ENCODE measurements at places on chromosomes 7 and 10. TPM values are rescaled to one million over a fixed set of nuclear protein-coding genes. Genes with fewer than 3 reads are reported as not detected.

The TBX20 gene
- 121 TPM for total RNA-seq

DNA sequence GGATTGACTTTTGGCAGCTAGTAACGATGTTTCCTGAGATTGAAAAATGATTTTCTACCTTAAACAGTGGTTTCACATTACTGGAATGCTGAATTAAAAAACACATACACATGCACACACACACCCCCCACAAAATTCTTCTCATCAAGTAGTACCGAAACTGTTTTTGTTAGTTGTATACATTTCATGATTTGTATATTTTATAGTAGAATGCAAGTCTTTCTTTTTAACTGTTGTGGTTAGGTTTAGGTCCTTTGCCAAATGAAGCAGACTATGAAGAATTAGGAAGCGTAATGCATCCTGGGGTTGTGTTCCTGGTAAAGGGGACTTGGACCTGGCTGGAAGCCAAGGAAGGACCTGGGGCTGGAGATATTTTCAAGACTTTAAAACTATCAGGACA is 505.8 kb downstream of the SUGCT start:
- H3K27me3 ChIP-seq = no peaks in the 10 kb centered on the region
- no peaks in the 10 kb centered on the region for H3K36me3 ChIP-seq
- no peak for DNase-seq

DNA sequence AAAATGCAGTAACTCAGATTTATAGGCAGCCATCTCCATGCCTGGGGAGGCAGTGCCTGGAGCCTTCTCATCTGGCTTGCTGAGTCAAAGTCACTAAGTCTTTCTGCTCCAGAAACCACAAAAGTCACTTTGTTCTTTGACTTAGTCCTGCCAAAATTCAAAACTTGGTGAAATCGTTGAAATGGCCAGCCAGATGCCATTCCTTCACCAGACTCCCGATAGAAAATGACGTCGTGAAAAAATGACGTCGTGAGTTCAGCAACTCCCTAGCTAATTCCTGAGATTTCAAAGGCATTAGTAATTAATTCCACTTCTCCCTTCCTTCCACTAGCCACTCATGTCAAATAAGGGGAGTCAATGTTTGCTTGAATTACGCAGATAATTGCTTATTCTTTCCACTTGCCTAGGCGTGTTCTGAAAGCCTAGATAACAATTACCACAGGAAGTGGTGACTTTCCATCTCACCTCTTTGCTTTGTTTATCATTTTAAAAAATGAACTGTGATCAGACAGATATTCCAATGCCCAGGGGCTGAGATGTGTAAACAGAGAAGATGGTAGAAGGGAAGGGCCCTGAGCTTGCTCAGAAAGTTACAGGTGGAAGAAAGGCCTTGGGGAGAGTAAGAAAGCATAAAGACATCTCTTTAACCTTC is 48.5 kb upstream of the OSBPL3 start:
- DNase-seq = no peak
- H3K4me1 ChIP-seq = peaks cover 30% of the 10 kb centered on the region
- H3K27me3 ChIP-seq = no peaks in the 10 kb centered on the region
- H3K27ac ChIP-seq = no peak overlapping the region

GRCh38 chr10:58747687-58748086 is 235.0 kb downstream of the BICC1 start:
- no peak overlapping the region for H3K4me3 ChIP-seq
- DNase-seq = no peak
- no peaks in the 10 kb centered on the region for H3K36me3 ChIP-seq
- peaks cover 5% of the 10 kb centered on the region for H3K4me1 ChIP-seq

GRCh38 chr7:131945957-131946544 is 389.6 kb upstream of the PODXL start:
- peaks cover 47% of the 10 kb centered on the region for H3K27me3 ChIP-seq
- H3K4me3 ChIP-seq = peak overlapping the region; percentile 25
- no peak overlapping the region for H3K27ac ChIP-seq

DNA sequence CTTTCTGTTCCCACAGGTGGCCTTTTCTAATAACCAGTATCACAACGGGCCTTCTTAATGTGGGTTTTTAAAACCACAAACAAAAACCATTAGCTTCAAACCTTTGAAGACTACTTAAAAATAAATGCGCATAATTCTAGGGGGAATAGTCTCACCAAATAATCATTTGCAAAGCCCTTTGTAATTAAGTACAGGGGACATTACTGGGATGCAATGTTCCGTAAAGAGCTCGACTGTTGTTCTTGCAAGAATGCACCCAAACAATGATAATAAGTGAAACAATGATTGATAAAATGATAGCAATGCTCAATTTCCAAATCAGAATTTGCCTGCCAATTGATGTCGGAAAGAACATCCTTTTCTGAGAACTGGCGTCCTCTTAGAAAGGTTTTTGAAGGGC is 589.1 kb upstream of the ADARB2 start:
- H3K4me3 ChIP-seq = no peak overlapping the region
- no peak for DNase-seq
- H3K4me1 ChIP-seq = no peaks in the 10 kb centered on the region
- no peak overlapping the region for H3K27ac ChIP-seq
- no peaks in the 10 kb centered on the region for H3K36me3 ChIP-seq

DNA sequence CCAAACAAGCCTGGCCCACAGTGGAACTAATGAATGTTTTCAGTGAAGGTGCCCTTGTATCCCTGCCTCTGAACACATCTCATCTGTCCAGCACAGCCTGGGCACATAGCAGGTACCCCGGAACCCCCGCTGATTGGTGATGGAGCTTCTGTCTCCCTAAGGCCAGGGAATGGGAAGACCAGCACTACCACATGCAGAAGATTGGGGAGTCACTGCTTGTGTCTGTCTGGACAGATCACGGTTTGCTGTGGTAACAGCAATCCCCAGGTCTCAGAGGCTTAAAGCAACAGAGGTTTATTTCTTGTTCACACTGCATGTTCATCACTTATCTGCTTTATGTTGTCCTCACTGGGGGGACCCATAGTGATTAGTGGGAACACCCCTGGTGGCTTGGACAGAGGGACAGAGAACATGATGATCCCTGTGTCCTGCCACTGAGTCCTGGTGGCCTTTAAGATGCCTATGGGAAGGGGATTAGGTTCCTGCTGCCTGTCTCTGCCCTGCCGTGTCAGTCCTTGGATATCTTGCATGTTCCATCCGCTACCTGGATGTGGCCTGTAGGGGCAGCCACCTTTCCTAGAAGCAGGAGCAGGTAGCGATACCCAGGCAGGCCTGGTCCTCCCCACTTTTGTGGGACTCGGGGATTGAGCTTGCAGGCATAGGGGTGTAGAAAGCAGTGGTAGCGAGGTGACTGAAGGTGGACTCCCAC is 3.6 kb downstream of the TSPAN14 start:
- peaks cover 86% of the 10 kb centered on the region for H3K4me1 ChIP-seq
- no peaks in the 10 kb centered on the region for H3K27me3 ChIP-seq
- peak overlapping the region; percentile 73 for H3K27ac ChIP-seq
- peaks cover 4% of the 10 kb centered on the region for H3K36me3 ChIP-seq
- no peak for DNase-seq

DNA sequence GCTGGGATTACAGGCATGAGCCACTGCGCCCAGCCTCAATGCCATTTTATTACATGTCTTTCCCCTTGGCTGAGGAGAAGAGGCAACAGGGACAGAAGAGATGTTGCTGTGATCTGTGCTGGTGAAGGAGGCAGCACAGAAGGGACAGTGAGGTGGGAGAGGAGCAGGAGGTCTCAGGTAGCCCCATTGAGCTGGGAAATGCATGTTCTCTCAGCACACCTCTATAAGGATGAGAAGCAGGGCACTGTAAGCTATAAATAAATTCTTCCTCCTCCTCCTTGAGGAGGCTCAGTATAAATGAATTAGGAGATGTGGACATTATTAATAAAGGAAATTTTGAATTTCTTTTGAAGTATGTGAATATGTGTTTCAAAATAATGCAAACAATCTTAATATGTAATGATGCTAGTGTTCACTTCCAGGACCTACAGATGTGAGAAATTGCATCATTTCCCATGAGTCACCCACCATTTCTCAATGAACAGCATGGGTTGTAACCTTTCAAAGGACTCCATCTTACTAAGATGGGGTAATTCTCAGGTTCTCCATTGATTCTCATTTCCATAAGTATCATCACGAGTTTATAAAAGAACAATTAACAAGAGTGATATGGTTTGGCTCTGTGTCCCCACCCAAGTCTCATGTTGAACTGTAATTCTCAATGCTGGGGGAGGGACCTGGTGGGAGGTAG is 88.9 kb upstream of the ODAD2 start:
- DNase-seq = no peak
- H3K4me3 ChIP-seq = no peak overlapping the region
- H3K27me3 ChIP-seq = no peaks in the 10 kb centered on the region
- no peaks in the 10 kb centered on the region for H3K36me3 ChIP-seq
- H3K4me1 ChIP-seq = no peaks in the 10 kb centered on the region

DNA sequence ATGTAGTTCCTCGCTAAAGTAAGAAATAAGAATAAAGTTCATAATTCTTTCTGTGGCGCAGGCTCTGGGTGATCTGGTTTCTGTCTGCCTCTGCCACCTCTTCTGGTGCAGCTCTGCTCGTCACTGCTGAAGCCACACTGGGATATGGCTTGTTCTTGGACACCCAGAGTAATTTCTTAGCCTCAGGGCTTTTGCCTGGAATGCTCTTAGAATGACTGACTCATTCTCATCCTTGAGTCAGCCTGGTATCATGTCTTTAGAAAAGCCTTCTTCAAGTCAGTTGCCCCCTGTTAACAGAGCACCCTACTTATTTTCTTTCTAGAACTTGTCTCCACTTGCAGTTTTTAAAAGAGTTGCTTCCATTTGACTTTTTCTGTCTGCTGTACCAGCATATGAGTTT is 2.0 kb downstream of the ZSCAN25 start:
- peaks cover 12% of the 10 kb centered on the region for H3K4me1 ChIP-seq
- no peak overlapping the region for H3K27ac ChIP-seq
- peaks cover 55% of the 10 kb centered on the region for H3K36me3 ChIP-seq
- no peaks in the 10 kb centered on the region for H3K27me3 ChIP-seq

The LRRC4 gene
- total RNA-seq = 3.1 TPM

DNA sequence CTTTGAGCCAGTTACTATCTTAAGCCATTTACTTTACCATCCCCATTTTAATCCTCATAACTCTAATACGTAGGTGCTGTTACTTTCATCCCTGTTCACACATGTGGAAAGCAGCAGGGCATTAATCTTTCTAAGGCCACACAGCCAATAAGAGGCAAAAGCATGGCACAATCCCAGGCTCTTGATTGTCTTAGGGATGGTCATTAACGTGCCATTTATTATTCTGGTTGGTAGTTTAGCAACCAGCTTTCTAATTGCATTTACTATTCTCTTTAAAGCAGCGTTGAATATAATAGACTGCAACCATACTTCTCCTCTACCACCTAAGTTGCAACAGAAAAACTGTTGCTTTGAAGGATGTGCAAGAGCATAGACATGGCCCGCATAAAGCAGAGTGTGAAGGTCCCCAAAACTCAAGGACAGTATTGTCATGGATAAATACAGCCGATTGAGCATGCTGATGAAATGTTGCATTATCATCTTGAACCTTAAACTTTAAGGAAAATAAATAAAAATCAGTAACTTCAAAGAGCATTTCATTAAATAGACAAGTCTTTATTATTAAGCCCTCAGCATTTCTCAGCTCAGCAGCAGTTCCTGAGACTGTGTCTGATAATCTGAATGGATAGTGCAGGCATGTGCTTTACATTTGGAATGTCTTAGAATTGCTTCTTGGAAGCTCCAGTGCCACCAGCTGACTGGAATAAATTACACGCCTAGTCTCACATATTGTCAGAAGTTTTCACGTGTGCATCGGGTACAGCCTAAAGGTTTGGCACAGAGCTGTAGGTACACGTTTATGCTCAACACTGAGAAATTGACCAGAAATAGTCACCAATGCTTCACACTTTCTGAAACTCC is 467.1 kb downstream of the SDK1 start:
- no peak overlapping the region for H3K4me3 ChIP-seq
- no peaks in the 10 kb centered on the region for H3K4me1 ChIP-seq
- H3K36me3 ChIP-seq = no peaks in the 10 kb centered on the region

The GIMAP2 gene
- 17.5 TPM for total RNA-seq

DNA sequence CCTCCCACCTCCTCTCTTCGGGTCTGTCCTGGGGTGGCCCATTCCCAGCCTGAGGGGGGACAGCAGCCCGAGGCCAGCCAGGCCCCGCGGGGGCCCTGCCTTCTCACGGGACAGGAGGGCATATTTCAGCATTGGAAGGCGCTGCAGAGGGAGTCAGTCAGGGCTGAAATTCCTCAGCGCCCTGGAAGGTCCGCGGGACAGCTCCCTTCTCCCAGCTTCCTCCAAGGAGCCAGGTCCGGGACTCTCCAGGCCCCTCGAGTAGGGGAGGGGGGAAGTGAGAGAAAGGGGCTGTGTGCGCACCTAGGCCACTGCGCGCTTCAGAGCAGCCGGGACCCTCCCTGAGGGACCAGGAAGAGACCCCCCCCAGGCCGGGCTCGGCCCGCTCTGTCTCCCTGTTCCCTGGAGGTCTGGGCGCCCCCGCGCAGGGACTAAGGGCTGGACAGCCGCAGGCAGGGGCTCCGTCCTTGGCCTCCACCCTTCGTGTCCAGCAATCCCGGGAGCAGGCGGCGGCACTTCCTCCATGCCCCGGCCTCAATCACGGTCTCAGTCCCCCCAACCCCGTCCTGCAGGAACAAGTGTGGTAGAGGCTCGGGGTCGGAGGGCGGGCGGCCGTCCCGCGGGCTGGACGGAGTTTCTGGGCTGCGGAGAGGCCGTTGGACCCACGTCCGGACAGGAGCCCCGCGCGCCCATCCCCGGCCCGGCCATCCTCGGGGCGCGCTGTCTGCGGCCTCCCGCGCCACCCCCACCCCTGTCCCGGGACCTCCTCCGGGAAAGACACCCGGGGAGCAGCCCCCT is 6.0 kb upstream of the ELFN1 start:
- H3K27ac ChIP-seq = no peak overlapping the region
- peaks cover 15% of the 10 kb centered on the region for H3K27me3 ChIP-seq
- no peak for DNase-seq
- no peaks in the 10 kb centered on the region for H3K36me3 ChIP-seq
- peaks cover 46% of the 10 kb centered on the region for H3K4me1 ChIP-seq

GRCh38 chr7:3304131-3304530 is 3.1 kb downstream of the SDK1 start:
- H3K27me3 ChIP-seq = no peaks in the 10 kb centered on the region
- H3K36me3 ChIP-seq = no peaks in the 10 kb centered on the region
- no peak for DNase-seq
- no peak overlapping the region for H3K4me3 ChIP-seq
- no peak overlapping the region for H3K27ac ChIP-seq
- H3K4me1 ChIP-seq = no peaks in the 10 kb centered on the region

DNA sequence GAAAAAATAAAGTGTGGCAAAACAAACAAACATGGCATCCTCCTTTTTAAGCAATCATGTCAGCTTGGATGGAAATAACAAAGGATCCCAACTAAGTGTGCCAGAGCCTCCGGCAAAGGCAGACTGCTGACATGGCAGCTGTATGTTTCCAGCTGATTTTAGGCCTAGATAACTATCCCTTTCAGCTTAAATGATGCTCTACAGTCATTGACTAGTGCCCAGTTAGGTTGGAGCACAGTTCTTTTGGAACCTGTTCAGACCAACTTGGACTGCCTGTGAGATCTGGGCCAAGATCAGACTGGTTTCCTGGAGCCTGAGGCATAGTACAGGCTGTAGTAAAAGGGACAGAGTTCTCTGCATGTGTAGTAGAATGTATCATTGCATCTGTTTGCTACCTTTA is 128.7 kb downstream of the DYNC1I1 start:
- no peaks in the 10 kb centered on the region for H3K36me3 ChIP-seq
- H3K27me3 ChIP-seq = no peaks in the 10 kb centered on the region
- H3K4me3 ChIP-seq = no peak overlapping the region
- H3K27ac ChIP-seq = no peak overlapping the region

- H3K36me3 ChIP-seq = no peaks in the 10 kb centered on the region
- H3K4me1 ChIP-seq = peaks cover 33% of the 10 kb centered on the region
- no peak for DNase-seq
These were observed 2.1 kb downstream of the SP8 start for GRCh38 chr7:20784388-20785156.

GRCh38 chr10:86167121-86167761 is 199.4 kb downstream of the GRID1 start:
- H3K4me3 ChIP-seq = no peak overlapping the region
- H3K4me1 ChIP-seq = no peaks in the 10 kb centered on the region
- no peak overlapping the region for H3K27ac ChIP-seq
- no peak for DNase-seq
- no peaks in the 10 kb centered on the region for H3K36me3 ChIP-seq
